ENCODE measurements at places on chromosomes 4 and X. TPM values are rescaled to one million over a fixed set of nuclear protein-coding genes. Genes with fewer than 3 reads are reported as not detected.

DNA sequence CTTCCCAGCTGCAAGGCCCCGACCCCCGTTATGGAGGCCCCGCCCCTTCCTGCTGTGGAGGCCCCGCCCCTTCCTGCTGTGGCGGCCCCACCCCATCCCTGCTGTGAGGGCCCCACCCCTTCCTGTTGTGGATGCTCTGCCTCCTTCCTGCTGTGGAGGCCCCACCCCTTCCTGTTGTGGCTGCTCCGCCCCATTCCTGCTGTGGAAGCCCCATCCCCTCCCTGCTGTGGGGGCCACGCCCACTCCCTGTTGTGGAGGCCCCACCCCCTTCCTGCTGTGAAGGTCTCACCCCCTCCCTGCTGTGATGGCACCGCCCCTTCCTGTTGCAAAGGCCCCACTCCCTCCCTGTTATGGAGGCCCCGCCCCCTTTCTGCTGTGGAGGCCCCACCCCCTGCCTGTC, 104.9 kb upstream of the PSAPL1 start:
- peak; percentile 54 for DNase-seq

- no peak for DNase-seq
Observed at GRCh38 chr4:127284236-127284635, 348.5 kb upstream of the INTU start.

DNA sequence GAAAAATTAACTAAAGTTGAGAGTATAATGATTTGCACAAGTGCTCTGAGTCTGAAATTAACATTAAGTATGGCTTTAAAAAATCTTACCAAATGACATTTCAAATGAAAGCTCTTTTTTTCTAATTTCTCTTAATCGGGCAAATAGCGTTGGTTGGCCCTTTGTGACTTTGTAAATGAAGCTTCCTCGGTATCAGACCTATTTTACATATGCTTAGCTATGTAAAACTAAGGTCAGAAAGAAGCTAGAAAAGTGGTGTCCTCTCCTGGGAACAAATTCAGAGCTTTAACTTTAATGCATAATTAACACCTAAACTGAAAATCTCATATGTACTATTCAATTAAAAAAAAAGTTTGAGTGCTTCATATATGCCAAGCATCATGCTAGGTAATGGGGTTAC, 62.7 kb downstream of the N4BP2 start:
- no peak for DNase-seq

- no peak for DNase-seq
Observed at GRCh38 chrX:13448941-13449340, 120.5 kb upstream of the EGFL6 start.

- no peak for DNase-seq
Observed at GRCh38 chr4:40992472-40993295, 221.7 kb downstream of the APBB2 start.

- DNase-seq, result no peak
Observed at GRCh38 chr4:187865914-187866313, 129.7 kb upstream of the ZFP42 start.

- no peak for DNase-seq
Observed at GRCh38 chr4:160423879-160424451, 1321.1 kb downstream of the RAPGEF2 start.

- no peak for DNase-seq
Observed at GRCh38 chr4:125833-126232, 1.5 kb downstream of the ZNF718 start.

Gene TAF7L
- 0.08 TPM for total RNA-seq

Gene EDA
- total RNA-seq, result not detected
